ENCODE measurements at places on chromosomes 13 and 19. TPM values are rescaled to one million over a fixed set of nuclear protein-coding genes. Genes with fewer than 3 reads are reported as not detected.

- no peak for DNase-seq
Measured at GRCh38 chr13:40490086-40490758, 176.2 kb downstream of the FOXO1 start.

GRCh38 chr13:106232681-106233080 lies 302.8 kb downstream of the EFNB2 start:
- no peak for DNase-seq

GRCh38 chr13:50701469-50701868 lies 142.0 kb downstream of the DLEU7 start:
- DNase-seq: no peak

CEACAM21 gene
- total RNA-seq: 1.2 TPM

SARS2 gene
- 6.9 TPM for total RNA-seq

ZNF570 gene
- total RNA-seq: 42.8 TPM

ZNF284 gene
- 11.8 TPM for total RNA-seq

Data from frontal cortex (tissue), 4 donors.